ENCODE measurements at places on chromosomes 4 and X. TPM values are rescaled to one million over a fixed set of nuclear protein-coding genes. Genes with fewer than 3 reads are reported as not detected.

- H3K4me1 ChIP-seq, result peaks cover 37% of the 10 kb centered on the region
- no peaks in the 10 kb centered on the region for H3K27me3 ChIP-seq
- H3K36me3 ChIP-seq, result no peaks in the 10 kb centered on the region
- DNase-seq, result no peak
Measured at GRCh38 chr4:156898373-156899117, 73.1 kb downstream of the PDGFC start.

GRCh38 chr4:23083391-23083790 lies 390.7 kb downstream of the GBA3 start:
- H3K4me3 ChIP-seq, result no peak overlapping the region
- H3K36me3 ChIP-seq, result peaks cover 7% of the 10 kb centered on the region
- no peaks in the 10 kb centered on the region for H3K27me3 ChIP-seq
- H3K27ac ChIP-seq, result peak overlapping the region; percentile 64

DNA sequence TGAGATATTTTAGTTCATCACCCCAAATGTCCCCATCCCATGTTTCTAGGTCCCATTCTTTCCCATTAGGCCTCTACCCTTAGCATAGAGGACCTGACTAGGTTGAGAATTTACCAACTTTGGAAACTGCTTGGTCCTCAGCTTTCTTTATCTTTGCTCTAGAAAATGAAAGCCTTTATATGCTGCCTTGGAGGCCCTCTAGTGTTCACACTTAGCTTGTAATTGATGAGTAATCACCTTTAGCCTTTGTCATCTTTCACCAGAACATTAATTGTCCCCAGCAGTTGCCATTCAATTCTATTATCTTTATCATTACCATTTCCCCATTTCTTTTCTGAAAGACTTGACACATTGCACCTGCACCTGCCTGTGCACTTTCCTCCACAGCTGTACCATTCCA lies 589.2 kb upstream of the NR3C2 start:
- no peak overlapping the region for H3K27ac ChIP-seq
- H3K4me1 ChIP-seq, result no peaks in the 10 kb centered on the region
- H3K36me3 ChIP-seq, result no peaks in the 10 kb centered on the region
- DNase-seq, result no peak
- no peaks in the 10 kb centered on the region for H3K27me3 ChIP-seq
- H3K4me3 ChIP-seq, result no peak overlapping the region

DNA sequence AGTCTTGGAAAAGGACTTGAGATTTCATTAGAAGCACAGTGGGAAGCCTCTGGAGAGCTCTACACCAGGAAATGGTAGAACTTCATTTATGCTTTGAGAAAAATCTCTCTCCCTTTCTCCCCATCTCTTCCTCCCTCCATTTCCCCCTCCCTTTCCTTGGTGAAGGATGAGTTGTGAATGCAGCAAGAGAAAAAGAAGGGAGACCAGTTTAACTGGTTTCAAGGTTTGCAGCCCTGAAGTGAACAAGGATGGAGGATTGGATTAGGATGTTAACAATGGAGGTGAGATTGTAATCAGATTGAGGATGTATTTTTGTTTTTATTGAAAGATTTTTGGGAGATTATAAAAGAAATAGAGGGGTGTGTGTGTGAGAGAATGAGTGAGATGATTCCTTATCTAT lies 99.5 kb downstream of the ANK2 start:
- H3K27me3 ChIP-seq, result no peaks in the 10 kb centered on the region
- H3K4me3 ChIP-seq, result no peak overlapping the region
- H3K4me1 ChIP-seq, result peaks cover 34% of the 10 kb centered on the region
- DNase-seq, result peak; percentile 5

DNA sequence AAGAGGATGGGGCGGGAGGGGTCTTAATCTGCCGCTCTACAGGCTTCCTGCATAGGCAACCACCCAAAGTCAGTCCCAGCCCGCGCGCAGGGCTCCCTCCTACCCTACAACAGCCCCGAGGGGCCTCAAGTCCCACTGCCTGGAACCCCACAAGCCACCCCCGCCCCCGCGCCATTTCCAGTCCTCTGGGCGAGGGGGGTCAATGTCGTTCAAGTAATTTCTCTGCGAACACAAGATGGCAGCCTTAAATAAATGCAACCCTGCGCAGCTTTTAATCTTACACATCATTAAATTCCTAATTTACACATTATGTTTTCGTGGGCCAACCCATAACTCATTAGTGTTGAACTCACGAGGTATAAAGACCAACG lies 92.9 kb downstream of the BCOR start:
- H3K27ac ChIP-seq, result no peak overlapping the region
- H3K4me3 ChIP-seq, result peak overlapping the region; percentile 50
- no peaks in the 10 kb centered on the region for H3K36me3 ChIP-seq
- H3K4me1 ChIP-seq, result no peaks in the 10 kb centered on the region

SPACA5 gene
- not detected for total RNA-seq

Data from Calu3 (cell line).